ENCODE measurements at places on chromosomes 1 and 21.

GRCh38 chr1:167013108-167013929, 24.2 kb downstream of the MAEL start:
- no peak for DNase-seq

DNA sequence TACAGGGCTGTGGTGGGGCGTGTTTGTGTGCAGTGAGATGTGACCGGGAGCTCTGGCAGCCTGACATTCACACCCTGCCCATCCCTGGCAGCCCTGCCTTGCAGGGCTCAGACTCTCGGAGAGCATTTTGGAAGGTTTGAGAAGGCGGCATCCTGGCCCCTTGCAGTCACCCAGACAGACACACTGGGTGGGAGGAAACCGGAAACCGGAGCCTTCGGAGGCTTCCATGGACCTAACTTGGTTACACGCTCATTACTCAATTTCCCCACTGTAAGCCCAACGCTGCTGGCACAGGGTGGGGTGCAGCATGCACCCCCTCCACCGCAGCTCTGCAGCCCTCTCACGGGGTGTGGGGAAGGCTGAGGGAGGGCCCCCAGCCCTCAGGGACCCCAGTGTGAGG, 22.2 kb upstream of the RSPO1 start:
- DNase-seq: no peak

GRCh38 chr1:234611847-234612351, 1.9 kb upstream of the IRF2BP2 start:
- DNase-seq: no peak

DNA sequence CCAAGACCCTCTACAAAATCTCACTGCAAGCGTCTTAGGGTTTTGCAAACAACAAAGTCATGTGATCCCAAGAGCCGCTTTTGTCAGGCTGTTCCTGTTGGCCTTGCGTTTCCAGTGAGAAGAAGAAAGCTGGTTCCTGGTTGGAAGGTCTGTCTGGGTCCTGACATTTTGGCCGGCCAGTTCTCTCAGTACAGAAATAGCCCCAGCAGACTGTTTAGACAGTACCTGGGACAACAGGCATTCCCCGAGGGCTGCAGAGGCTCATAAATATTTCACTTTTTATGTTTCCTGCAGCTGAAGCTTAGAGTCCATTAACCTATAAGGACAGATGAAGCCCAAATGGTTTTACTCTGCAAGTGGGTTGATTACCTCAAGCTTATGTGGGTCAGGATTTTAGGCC, 8.6 kb downstream of the GPR137B start:
- no peak for DNase-seq

- no peak for DNase-seq
Measured at GRCh38 chr1:14247666-14248065, 350.8 kb upstream of the KAZN start.

GRCh38 chr1:40224040-40224439, 23.7 kb upstream of the TMCO2 start:
- DNase-seq: no peak

GRCh38 chr1:41812051-41812450, 106.7 kb downstream of the HIVEP3 start:
- DNase-seq: peak; percentile 74

DNA sequence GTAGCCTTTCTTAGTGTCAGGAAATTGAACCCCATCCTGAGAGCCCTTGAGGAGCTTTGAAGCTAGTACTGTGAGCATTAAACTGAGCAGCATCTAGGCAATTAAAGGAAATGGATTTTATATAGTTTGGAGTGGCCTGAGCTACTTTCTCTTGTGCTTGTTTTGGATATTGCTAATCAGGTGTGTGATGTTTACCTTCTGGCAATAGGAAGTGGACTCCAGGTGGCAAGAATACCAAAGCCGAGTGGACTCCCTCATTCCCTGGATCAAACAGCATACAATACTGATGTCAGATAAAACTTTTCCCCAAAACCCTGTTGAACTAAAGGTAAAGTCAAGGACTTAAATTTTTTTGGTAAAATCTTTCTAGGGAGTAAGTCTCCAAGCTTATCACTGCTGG, 79.4 kb downstream of the MACF1 start:
- no peak for DNase-seq

GRCh38 chr1:53321366-53321765, 6.5 kb downstream of the LRP8 start:
- DNase-seq: no peak

DNA sequence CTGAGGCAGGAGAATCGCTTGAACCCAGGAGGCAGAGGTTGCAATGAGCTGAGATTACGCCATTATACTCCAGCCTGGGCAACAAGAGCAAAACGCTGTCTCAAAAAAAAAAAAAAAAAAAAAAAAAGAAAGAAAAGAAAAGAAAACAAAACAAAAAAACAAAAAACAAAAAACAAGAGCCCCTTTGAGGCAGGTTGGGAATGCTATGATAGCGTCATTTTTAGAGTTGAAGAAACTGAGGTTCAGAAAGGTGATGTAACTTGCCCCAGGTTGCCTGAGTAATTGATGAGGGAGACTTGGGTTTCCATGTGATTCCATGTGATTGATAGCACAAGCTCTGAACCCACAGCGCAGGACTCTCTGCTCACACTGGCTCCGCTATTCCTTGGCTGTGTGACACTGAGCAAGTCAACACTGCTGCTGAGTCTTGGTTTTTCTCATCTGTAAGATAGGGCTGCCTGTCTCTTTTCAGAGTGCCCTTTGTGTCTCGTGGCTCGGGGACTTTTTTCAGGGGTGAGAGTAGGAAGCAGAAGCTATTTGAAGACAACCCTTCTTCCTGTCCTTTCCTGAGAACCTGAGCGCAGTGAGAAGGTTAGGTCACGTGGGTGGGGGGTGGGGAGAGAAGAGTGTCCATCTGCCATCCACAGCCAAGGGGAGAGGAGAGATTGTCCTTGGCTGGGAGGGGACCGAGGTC, 2.5 kb downstream of the CNR2 start:
- no peak for DNase-seq

DNA sequence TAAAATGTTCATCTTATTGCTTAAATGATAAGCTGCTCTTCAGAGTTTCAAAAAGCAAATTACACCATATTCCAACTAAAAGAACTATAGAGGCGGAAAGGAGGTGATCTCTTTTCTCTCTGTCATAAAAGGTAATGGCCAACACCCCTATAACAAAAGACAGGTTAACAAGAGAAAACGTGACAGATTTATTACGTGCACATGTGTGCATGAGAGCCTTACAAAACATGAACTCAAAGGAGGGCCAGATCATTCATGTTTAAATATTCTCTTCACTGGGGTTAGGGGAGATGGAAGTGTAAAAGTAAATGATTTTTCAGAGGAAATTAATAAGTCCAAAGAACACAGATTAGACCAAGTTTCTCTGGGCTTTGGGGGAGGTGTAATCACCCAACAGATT, 26.5 kb upstream of the FMO2 start:
- DNase-seq: no peak

DNA sequence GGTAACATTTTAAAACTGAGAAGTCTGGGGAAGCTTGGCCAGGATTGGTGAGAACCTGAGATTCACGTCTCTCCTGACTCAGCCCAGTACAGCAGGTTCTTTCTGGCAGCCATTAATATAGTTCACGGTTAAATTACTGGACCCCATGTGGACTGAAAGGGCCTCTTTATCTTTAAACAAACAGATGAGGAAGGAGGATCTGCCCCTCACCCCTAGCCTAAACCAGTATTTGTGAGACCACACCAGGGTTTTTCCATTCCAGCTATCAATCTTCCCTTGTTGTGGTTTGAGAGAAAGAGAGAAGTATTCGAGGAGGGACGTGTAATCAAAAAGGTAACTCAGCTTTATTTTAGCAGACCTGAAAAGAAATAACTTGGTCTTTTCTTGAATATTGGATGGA, 137.1 kb downstream of the PROX1 start:
- DNase-seq: no peak

- DNase-seq: no peak
Measured at GRCh38 chr1:15315815-15316214, 68.8 kb downstream of the FHAD1 start.

- DNase-seq: no peak
Measured at GRCh38 chr1:1183833-1184775, 10.4 kb downstream of the TTLL10 start.
